ENCODE measurements at places on chromosomes 12 and 14.

GRCh38 chr14:94213021-94213420 is 38.9 kb downstream of the PPP4R4 start:
- no peak for DNase-seq

DNA sequence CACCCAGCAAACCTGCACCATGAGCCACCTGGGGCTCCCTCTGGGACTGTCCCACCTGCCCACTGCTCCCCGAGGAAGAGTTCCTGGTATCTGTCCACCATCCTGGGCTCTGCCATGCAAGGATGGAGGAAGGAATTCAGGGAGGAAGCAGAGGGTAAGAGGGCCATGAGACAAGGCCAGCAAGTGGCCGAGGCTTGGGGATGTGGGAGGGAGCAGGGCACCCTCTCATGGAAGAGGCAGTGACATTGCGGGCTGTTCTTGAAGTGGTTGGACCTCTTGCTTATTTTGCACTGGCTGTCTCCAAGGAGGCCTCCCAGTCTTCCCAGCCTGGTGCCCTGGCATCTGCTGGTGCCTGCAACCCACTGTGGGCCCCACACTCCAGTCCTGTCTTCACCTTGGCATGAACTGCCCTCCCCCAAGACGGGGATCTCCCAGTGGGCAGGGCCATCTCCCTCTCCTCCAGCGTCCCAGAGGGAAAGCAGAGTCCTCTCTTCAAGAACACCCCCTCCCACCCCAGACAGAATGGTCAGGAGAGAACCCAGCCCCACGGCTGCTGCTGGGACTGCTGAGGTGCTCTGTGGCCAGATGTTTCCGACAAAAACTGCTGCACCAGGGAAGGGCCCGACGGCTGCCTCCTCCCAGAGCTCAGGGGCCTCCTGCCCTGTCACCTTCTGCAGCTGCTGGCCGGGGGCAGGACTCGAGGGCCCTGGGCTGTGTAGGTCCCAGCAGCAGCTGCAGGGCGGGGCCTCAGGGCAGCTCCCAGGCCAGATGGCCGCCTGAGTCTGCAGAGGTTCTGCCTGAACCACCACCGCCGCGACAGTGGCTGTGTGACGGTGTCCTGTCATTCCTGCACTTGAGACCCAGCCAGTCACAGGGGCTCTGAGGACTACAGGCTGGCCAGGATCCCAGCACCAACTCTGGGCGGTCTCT is 1.8 kb upstream of the AKT1 start:
- no peak for DNase-seq

DNA sequence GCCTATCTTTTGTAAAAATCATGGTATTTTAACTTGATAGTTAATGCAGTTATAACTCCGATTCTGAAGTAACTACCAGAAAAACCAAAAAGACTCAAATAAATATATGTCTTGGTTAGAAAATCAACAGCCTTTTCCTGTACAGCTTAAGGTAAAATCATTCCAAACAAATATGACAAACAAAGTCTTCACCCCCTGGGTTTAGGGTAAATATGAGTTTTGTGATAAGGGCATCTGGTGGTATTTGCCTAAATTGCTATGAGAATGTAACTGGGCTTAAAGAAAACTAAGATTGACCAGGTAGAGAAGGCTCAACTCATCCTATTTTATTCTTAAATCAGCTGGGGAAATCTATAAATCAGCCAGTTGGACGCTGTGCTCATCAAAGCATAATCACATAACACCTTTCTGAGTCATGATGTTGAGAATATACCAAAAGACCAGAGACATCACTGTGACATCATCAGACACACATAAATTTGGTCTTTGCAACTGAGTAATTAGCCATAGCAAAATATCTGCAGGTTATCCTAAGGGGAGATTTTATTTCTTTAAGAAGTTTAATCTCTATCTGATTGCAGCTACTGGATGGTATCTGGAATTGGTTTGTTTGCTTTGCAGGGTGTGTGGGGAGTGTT is 133.9 kb downstream of the STXBP6 start:
- no peak for DNase-seq

- DNase-seq: no peak
Observed at GRCh38 chr12:1573960-1574864, 20.2 kb downstream of the FBXL14 start.

GRCh38 chr12:68400226-68400829 is 68.2 kb upstream of the MDM1 start:
- DNase-seq: no peak

DNA sequence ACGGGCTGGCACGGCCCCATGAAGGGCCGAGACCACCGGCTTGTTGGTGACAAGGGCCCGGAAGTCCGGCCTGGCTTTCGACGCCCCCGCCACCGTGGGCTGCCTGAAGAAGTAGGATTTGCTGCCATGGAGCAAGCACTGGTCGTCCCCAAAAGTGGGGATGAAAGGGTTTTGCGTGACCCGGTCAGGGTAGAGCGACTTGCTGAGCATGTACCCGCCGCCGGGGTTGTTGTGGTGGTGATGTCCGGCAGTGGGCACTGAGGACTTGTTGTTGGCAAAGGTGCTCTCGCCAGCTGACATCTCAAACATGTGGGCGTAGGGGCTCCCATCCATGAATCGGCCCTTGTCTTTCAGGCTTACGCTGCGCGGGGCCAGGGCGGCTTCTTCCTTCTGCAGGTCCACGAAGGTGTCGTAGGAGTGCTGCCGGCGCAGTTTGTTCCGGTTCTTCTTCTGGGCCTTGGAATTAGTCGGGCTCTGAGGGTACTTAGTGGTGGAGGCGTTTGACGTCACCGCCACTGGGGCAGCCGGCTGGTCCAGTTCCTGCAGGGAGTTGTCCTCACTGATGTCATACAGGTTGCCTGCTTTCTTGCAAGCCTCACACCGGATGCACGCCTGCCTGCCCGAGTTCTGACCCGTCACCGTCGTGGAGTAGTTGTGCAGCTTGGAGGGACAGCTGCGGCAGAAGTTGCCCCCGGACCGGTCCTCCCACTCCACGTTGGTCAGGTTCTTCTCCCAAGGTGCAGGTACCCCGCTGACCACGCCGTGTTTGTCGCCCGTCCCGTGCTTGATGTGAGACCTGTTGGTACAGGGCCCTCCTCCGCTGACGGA is 366.6 kb downstream of the EMP1 start:
- no peak for DNase-seq

DNA sequence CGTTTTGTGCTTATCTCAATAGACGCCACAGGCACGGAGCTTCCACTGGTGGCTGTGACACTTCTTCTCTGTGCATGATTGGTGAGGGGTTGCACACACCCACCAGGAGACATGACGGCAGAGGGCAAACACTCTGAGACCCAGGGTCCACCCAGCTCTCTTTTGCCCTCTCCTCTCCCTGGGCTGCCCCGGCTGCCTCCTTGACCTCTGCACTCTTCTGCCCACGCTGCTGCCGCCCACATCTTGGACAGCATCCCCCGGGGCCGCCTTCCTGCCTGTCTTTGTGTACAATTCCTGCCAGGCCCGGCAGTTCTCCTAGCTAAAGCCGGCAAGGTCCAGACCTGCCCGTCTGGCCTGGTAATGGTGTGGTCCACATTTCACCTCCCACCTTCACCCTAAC is 44.7 kb downstream of the DPF3 start:
- DNase-seq: no peak

- no peak for DNase-seq
Observed at GRCh38 chr12:8572507-8572906, 31.8 kb upstream of the CLEC4E start.

GRCh38 chr14:21300892-21301291 is 21.0 kb downstream of the RPGRIP1 start:
- DNase-seq: peak; percentile 24

- no peak for DNase-seq
Observed at GRCh38 chr12:44127966-44128710, 292.3 kb downstream of the TMEM117 start.
